ENCODE measurements at places on chromosomes 4 and X.

- DNase-seq = no peak
These were observed 101.5 kb upstream of the UGT8 start for GRCh38 chr4:114497116-114497515.

- no peak for DNase-seq
These were observed 324.8 kb upstream of the NWD2 start for GRCh38 chr4:36919721-36920120.

DNA sequence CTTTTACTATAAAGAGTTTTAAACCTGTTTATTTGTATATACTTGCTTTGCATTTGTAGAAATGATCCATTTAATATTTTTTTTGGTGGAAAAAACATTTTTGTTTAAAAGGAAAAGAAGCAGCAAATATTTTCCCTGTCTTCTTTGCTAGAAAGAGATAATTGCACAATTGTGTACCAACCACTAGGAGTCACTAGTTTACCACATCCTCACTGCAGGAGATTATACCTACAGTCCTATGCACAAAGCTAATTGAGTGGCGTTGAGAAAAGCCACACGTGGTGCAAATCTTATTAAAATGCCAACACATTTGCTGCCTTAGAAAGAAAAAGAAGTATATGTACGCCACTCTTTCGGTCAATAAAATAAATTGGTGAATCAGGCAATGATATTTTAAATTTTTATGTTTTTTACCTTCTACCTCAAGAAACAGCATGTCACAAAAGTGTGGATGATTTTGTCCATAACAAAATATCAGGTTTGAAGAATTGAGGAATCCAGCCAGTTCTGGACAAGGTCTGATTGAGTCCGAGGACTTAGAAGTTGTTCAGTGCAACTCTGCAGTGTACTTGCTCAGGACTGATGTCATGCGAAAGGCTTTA, 102.9 kb downstream of the GRXCR1 start:
- DNase-seq = peak; percentile 3

DNA sequence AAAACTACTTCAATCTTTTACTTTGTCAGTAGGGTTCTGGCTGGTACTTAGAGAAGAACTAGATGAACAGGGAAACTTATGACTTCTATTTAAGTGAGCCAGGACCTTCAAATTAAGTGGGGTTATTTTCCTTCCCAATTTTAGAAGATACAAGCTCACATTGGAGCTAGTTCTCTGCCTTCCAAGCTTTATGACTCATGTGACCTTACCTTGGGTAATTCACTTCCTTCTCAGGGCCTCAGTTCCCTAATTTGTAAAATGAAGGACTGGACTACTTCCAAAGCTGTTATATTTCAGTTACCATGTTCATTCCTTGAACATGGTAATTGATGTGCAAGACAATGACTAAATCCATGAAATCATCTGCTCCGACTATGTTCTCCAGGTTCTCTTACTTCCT, 32.0 kb upstream of the DCX start:
- DNase-seq = no peak

DNA sequence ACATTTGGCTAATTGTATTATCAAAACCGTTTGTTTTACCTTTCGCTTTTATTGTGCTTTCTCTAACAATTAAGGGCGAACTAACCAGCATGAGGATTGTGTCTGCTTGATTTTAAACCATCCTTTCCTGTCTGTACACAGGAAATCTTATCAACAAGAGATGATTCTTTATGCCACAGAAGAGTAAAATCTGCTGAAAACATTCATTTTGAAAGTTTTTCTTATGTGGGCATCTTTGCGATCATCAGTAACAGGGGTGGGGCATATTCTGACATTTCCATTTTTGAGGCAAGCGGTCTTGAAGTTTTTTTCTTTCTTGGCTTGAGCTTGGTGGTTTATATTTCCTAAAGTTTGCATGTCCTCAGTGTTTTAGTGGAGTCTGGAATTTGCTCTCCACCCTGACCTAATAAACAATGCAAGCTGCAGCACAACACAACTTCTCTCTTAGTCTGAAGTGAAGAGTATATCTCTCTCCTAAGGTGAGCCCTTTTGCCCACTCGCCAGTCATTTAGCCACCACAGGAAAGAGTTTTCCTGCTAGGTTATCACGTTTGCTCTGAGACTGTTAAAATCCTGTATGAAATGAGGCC, 26.6 kb downstream of the NFKB1 start:
- DNase-seq = no peak

- peak; percentile 61 for DNase-seq
These were observed 285.4 kb upstream of the BOD1L1 start for GRCh38 chr4:13912966-13913365.

- no peak for DNase-seq
These were observed 84.5 kb upstream of the GPM6B start for GRCh38 chrX:13901354-13901753.

DNA sequence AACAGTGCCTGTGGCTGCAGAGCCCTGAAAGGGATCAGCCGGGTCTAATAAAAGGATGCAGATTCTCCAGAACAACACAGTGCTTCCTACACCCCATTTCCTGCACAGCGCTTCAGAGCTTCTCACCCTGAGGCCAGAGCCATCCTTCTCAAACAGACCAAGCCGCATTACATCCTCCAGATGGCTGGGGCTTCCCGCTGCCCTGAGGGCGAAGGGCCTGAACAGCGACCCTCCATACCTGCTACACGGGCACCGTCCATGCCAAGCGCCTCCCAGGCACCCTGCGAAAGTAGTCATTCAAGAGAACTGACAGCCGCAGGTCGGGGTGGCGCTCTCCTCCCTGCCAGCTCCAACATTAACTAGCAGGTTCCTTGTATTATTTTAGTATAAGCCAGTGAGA, 36.5 kb downstream of the ACOX3 start:
- no peak for DNase-seq

GRCh38 chrX:103240155-103240554, 14.8 kb downstream of the TCEAL8 start:
- DNase-seq = no peak

DNA sequence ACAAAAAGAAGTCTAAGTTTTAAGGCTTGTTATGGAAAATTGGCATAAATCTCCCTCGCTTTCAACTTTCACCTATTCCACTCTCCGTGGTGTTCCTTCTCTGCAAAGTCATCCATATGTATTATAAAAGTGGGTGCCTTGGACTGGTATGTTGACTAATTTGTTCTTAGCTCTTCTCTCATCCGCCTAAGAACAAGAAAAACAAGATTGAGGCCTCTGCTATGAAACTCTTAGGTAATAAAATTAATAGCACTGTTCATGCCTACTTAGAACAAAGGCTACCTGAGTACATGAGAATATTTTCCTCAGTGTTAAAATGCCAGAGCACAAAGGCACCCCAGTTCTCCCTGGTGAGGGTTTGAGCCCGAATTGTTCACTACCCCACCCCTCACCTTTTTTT, 1.3 kb downstream of the CNGA1 start:
- no peak for DNase-seq

DNA sequence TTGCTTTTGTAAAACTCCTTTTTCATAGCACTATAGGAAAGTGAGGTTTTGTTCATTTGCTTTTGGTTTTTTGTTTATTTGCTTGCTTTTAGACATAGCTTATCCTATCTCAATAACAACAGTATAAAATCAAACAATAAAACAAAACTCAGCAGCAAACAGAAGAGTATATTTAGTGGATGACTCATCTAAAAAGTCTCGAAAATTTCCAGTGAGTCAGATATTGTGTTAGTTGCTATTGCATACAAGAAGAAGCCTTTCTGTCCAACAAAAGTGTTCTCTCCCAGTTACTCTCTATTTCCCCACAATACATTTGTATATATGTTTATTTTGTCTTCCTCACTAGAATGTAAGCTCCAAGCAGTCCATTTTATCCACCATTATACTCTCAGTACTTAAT, 36.0 kb upstream of the NPNT start:
- peak; percentile 56 for DNase-seq

DNA sequence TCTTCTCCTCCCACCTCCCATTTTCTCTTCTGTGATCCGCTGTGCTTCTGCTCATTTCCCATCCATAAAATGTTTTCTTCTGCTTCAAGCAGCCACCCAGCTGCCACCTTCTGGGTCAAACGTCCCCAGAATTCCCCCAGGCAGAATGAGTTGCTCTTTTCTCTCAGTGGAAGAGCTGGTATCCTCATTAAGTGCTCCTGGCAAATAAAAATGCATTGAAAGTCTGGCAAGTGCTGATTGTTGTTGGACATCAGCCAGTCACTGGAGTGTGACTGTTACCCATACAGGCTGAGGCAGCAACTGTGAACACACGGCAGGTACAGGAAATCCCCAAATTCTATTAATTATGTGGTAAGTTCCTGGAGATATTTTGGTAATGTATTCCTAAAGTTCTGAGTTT, 52.6 kb downstream of the LIMCH1 start:
- no peak for DNase-seq

DNA sequence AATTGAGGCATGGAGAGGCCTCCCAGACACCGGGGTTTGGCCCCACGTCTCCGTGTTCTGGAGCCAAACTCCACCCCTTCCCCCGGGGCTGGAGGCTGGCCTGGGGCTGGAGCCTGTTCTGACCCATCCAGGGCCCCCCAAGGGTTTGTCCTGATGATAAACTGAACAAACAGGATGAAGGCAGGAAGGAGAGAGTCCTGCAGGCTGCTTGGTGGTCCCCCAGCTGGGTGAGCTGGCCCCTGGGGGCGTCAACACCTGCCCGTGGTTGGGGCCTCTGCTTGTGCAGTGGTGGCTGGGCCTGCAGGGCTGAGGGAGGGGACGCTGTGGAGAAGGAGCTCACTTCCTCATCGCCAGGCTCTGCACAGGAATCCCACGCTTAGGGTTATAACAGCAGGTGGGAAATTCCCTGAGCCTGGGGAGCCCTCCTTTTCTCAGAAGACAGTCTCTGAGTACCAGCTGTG, 2.3 kb downstream of the SH3TC1 start:
- DNase-seq = no peak

- DNase-seq = no peak
These were observed 408.5 kb downstream of the GLUD2 start for GRCh38 chrX:121455890-121456289.

DNA sequence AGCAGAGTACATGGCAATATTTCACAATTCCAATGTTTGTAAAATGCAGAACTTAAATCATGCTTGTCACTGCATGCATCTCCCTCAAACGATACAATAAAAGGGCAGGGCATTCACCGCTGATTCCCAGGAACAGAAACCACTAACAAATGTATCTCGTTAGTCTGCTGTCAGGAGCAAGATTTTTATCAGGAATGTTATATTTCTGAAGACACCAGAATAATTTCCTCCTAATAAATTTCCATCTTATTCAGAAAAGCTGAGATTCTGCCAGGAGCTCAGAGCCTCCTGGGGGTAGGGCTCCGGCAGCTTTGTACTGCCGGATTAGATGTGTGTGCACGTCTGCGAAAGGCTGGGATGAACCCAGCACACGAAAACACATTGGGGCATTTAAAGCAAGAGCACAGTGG, 54.0 kb upstream of the LDB2 start:
- no peak for DNase-seq

DNA sequence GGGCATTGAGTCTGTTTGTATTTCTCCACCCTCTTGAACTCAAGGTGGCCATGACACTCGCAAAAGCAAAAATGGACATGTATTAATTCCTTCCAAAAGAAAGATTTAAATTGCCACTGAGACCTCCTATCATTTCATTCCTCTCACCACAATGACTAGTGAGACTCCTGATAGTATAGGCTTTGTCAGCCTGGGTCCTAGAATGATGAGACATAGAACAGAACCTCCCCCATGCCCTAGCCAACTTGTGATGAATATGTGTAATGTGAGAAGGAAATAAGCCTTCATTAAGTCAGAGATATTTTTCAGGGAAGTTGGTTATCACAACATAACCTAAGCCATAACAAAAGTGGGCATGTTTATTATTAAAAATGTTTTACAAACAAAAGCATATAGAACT, 62.5 kb downstream of the ASB9 start:
- peak; percentile 20 for DNase-seq

GRCh38 chrX:48467281-48467761, 2.7 kb downstream of the SLC38A5 start:
- no peak for DNase-seq

GRCh38 chrX:149313871-149314371, 191.2 kb downstream of the IDS start:
- DNase-seq = no peak

- DNase-seq = peak; percentile 66
These were observed 124.1 kb downstream of the SPCS3 start for GRCh38 chr4:176443646-176444409.

DNA sequence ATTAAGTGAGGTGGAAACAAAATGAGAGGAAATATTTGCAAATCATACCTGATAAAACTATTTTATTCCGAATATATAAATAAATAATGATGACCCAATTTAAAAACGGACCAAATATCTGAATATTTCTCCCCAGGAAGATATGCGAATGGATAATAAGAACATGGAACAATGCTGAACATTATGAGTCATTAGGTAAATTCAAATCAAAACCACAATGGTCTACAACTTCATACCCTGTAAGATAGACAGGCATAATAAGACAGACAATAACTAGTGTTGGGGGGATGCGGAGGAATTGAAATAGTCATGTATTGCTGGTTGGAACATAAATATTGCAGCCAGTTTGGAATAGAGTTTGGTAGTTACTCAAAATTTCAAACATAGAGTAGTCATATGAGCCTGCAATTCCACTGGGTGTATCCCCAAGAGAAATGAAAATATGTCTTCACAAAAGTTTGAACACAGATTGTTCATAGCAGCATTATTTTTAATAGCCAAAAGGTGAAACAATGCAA, 47.6 kb upstream of the DRP2 start:
- no peak for DNase-seq

DNA sequence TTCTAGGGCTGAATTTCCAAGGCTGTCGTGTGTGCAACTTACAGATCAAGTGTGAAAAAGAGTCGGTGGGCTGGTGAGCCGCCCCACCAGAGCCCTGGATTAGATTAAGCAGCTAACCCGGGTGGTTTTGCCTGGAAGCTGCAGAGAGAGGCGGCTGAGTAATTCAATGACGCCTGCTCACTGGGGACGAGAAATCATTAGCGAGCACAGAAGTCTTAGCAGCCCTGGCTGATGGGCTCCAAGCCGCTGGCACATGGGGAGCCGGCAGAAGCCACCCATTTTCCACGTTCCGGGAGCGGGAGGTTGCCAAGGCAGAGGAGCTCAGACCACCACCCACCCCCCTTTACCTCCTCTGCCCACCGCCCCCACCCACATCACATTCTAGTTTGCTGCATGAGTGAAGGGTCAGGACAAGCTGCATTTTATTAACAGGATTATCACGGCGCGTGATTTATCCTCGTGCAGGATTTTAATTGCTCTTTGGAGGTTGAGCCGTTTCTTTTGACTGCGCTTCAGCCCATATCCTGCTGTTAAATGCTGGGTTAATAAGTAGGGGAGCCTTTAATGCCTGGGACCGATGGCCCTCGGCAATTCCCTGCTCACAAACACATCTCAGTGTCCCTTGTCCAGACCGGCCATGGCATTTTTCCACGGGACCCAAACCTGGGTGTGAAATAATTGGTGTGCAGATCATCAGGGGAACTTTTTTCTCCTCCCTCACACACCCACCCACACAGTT, 19.1 kb downstream of the BCOR start:
- DNase-seq = no peak

GRCh38 chrX:40098264-40099054, 701 bp upstream of the BCOR start:
- peak; percentile 45 for DNase-seq

Data from NCI-H226 (cell line).